ENCODE measurements at places on chromosomes 11 and 22.
A peak's percentile ranks its signal among the peaks of the same experiment; 100 is the strongest.

GRCh38 chr11:114172055-114172861 lies 112.7 kb downstream of the ZBTB16 start:
- no peak for DNase-seq

DNA sequence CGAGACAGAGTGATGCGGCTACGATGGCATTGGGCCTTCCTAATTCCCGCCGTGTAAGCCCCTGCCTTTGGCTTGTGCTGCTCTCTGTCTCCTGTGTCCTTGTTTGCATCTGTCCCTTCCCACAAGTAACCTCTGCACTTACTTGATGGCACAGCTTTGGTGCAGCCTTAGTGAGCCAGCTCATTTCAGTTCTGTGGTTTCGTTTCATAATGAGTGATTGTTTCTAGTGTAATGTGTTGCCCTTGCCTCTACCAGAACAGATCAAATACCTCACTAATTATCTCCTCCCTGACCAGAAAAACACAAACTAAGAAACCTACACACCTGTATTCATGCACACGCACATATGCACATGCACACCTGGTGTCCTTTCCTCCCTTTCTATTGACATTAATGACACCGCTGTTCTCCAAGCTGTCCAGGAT lies 58.8 kb downstream of the GRK3 start:
- DNase-seq = no peak

- DNase-seq = no peak
These were observed 906 bp downstream of the CCDC90B start for GRCh38 chr11:83285151-83285770.

GRCh38 chr22:17919276-17920144 lies 104.9 kb downstream of the MICAL3 start:
- no peak for DNase-seq

- DNase-seq = no peak
These were observed 8.3 kb downstream of the GRK3 start for GRCh38 chr22:25572708-25573171.

DNA sequence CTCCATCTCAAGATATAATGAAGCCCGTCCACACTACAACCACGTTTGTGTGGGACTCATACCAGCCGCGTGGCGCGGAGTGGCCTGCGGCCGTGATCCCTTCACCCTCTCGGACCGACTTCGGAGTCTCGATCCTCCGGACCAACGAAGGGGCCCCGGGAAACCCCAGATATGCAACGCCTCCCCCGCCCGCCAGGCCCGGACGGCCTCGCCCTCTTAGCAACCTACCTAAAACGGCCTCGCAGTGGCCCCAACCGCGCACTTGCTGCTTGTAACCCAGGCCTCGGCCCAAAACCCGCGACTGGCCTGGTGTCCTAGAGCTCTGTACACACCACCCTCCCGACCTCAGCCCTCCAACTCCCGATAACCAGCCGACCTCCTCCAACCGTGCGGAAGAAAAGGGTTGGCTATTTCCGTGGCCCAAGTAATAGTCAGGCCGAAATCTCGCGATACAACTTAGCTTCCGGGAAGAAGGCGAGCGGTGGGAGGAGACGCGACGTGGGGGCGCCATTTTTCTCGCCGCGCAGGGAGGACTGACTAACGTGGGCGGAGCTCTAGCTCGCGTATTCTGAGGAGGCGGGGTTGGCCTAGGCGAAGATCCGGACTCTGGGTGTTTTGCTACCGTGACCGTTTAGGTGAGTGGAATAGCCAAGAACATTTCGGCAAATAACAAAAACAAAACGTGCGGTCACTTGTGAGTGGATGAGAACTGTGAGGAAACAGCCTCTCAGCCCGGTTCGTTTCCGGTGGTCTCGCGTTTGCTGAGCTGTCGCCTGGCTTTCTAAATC lies at the start of the genes C11orf54 and TAF1D:
TSS of gene C11orf54 (plus strand) at position 579 of the 788 bp plus-strand sequence. CDS start 5,722 bp downstream, outside the sequence.
TSS of gene TAF1D (minus strand) at position 402 of the 788 bp plus-strand sequence. CDS start 2,191 bp downstream, outside the sequence.
- peak; percentile 98 for DNase-seq

- no peak for DNase-seq
These were observed 31.7 kb downstream of the LMO1 start for GRCh38 chr11:8231979-8232378.

DNA sequence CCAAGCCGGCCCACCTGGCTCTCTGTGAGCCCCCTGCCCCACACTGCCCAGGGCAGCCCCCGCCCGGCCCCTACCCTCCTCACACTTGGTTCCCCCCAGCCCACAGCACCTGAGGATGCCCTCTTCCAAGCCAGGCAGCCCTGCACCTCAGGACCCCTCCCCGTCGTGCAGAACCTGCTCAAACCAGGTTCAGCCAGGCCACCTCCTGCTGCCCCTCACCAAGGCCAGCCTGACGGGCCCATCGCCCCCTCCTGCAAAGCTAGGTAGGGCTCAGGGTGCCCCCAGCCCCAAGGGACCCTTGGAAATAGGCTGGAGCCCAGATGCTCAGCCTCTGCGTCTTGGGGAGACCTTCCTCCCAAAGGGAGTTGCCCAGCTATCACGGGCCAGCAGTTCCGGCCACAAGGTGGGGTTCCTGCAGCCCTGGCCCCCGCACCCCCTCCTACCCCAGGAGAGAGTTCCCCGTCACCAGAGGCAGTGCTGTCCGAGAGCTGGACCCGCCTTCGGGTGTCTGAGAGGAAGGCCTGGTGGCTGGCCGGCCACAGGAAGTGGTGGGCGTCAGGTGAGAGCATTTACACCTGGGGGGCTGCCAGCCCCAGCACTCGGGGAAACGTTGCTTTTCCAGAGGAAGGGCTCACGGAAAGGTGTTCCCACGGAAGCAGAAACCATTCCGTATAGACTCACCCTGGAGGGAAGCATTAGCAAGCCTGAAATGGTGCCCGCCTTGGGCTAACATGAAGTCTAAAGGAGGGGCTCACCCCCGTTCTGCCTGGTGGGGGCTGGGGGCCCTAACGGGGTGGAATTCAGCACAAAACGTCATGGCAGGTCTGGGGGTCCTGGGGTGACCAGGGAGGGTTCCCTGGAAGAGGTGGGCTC lies 3.2 kb upstream of the SYT8 start:
- no peak for DNase-seq

DNA sequence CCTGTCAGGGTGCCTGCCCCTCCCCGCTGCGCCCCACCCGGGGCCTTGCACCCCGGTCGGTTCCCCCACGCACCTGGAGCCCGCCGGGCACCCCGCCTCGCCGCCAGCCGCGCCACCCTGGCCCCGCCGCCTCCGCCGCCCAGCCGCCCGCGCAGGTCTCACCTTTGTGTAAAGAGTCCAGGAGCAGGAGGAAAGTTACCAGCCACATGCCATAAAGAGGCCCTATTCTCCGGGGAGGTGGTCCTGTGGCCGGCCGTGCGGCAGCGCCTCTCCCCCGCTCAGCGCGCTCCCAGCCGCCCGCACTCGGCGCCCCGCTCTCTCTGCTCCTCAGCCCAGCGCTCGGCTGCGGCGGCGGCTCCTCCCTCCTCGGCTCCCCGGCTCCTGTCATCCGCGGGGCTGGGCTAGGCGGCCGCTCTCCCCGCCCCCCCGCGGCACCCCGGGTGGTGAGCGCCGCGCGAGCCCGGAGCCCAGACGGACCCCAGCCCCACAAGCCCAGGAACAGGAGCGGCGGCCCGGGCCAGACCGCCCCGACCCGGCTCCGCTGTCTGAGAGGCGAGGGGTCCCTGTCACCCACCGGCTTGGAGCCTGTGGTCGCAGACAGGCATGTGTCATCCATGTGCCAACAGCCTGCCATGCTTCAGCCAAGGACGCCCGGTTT lies at the start of gene DSCAML1:
TSS of gene DSCAML1 (minus strand) at position 345 of the 658 bp plus-strand sequence. CDS start at position 208, 137 bp downstream.
- no peak for DNase-seq

GRCh38 chr22:36765131-36765942 lies 10.6 kb downstream of the IFT27 start:
- DNase-seq = no peak

DNA sequence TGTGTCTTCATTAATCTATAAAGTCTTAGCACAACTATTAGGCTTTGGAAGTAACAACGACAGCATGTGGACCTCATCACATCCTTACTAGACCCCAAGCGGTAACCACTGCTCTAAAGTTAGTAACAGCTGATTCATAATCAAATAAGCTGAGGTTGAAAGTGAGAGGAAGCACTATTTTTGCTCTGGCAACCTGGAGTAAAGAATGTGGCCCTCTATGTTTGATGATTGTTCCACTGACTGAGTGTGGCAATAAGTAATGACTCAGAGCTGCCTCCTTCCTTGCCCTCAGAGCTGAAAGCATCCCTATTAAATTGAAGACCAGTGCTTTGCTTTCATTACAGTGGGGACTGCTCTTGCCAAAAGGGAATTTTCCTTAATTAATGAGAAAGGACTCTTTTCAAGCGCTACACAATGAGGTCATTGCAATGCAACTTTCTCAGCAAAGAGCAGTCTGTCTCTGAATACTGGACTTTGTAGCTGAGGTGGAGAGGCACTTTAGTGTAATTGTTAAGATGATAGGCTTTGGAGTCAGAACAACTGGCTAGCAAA lies 906.1 kb upstream of the RAG2 start:
- DNase-seq = no peak

- DNase-seq = peak; percentile 17
These were observed 16.9 kb upstream of the SPTY2D1 start for GRCh38 chr11:18650859-18651557.

- no peak for DNase-seq
These were observed 11.0 kb upstream of the SHANK2 start for GRCh38 chr11:71263386-71263785.

- no peak for DNase-seq
These were observed 79.8 kb downstream of the BCR start for GRCh38 chr22:23259916-23260644.

DNA sequence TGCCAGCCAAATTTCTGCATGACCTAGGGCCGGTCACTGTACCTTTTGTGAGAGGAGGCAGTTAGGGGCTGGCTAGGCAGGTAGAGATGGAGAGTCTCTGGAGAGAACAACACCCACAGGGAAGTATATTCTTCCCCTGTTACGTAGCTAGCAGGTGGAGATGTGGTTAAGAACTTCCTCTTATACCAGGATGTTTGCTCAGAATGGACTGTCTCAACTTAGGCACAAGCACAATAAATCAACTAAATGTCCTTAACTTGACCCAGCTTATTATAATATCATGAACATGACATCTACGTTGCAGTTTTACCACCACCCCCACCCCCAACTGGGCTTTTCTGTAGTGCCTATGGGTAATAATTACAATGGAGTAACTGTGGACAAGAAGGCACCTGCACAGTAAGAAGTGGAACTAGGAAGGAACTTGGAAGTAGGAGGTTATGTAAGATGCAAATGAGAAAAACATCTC lies 60.7 kb upstream of the MPEG1 start:
- DNase-seq = no peak

DNA sequence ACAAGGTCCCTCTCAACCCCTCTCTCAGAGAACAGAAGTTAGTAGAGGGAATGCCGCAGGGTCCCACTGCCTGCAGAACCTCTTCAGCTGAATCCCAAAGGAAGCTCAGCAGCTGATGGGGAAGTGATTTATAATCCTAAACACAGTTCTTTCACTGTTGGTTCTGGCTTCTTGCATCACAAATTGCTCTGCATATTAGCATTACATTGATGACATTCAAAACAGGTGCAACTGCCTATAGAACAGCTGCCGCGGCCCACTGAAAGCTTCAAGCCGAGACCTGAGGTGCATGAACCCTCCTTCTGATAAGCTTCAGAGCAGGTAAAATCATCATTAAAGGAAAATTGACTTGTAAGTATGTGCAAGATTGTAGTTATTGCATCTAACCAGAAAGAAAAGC lies 75.2 kb upstream of the KIRREL3 start:
- DNase-seq = no peak

DNA sequence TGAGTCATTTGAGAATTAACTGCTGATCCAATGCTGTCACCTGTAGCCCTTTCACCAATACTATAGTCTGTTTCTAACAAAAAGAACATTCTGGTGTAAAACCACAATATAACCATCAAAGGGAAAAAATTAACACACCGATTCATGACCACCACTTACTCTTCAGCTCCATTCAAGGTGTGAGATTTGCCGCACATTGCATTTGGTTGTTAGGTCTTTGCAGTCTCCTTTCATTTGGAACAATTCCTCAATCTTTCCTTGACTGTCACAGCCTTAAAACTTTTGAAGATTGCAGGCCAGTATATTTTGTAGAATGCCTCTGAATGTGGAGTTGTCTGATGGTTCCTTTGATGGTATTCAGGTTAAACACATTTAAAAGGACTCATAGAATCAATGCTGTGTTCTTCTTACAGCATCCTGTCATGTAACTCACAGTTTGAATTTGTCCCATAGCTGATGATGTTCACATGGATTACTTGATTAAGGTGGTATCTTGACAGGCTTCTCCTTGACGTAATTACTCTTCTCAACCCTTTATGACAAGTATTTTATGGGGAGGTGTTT lies 63.6 kb downstream of the TNRC6B start:
- no peak for DNase-seq

GRCh38 chr11:86275493-86276370 lies 26.3 kb upstream of the HIKESHI start:
- peak; percentile 25 for DNase-seq

GRCh38 chr11:132943357-132943705 lies 589.0 kb downstream of the OPCML start:
- no peak for DNase-seq

- no peak for DNase-seq
These were observed 50.1 kb downstream of the ACER3 start for GRCh38 chr11:76910620-76911414.

DNA sequence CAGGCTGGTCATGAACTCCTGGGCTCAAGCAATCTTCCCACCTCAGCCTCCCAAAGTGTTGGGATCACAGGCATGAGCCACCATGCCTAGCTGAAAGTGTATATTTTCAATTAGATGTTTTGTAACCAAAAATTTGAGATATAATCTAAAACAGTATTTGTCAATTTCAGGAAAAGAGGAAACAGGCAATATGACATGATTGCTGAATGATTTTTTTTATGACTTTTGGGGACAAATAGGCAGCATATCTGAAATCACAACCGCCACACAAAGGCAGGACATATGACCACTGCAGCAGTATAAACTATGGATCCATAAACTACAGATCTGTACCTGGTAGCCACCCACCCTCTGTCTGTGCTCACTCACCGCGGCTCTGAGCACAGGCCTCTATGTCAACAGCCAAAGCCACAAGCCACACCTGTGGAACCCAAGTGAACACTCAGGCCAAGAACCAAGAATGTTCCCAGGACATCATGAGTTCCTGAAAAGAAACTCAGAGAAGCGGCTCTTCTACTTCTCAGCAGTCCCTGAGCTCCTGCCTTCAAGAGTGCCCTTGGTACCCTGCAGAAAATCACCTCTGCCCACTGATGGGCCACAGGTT lies 22.5 kb downstream of the PISD start:
- DNase-seq = no peak

GRCh38 chr22:24011735-24012068 lies 598 bp downstream of the CABIN1 start:
- no peak for DNase-seq

- DNase-seq = peak; percentile 31
These were observed 18.9 kb downstream of the LIMK2 start for GRCh38 chr22:31230871-31231621.
